ENCODE measurements at places on chromosomes 2 and 18.
A peak's percentile ranks its signal among the peaks of the same experiment; 100 is the strongest.

- DNase-seq = no peak
These were observed 70.2 kb downstream of the CDH19 start for GRCh38 chr18:66533693-66534092.

- DNase-seq = no peak
These were observed 3.0 kb upstream of the UGT1A9 start for GRCh38 chr2:233668605-233669260.

DNA sequence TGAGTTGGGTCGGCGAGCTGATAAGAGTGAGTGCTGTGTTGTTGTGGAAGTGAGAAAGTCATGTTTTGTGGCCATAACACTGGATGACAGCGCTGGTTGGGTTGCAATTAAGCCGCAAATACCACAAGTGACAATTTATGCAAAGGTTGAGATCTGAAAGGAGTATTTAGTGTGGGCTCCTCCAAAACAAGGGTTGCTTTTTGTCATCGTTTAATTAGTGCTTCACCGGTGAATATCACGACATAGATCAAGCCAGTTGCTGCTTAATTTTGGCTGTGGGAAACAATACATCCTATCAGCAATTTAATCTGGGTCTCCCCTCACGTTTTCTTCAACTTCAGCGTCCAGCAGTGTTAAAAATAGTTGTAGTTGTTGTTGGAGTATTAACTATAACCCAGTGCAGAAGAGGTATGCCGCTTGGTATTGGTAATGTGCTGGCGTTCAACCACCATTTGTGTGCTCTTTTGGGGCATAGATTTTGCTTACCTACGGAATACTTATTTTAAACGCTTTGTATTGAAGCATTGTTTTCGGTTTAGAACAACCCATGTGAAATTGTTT, 662 bp downstream of the ACVR2A start:
- peak; percentile 8 for DNase-seq

GRCh38 chr2:164335947-164336346, 285.3 kb downstream of the GRB14 start:
- no peak for DNase-seq

- no peak for DNase-seq
These were observed 9.6 kb downstream of the PTRHD1 start for GRCh38 chr2:24783641-24784040.

DNA sequence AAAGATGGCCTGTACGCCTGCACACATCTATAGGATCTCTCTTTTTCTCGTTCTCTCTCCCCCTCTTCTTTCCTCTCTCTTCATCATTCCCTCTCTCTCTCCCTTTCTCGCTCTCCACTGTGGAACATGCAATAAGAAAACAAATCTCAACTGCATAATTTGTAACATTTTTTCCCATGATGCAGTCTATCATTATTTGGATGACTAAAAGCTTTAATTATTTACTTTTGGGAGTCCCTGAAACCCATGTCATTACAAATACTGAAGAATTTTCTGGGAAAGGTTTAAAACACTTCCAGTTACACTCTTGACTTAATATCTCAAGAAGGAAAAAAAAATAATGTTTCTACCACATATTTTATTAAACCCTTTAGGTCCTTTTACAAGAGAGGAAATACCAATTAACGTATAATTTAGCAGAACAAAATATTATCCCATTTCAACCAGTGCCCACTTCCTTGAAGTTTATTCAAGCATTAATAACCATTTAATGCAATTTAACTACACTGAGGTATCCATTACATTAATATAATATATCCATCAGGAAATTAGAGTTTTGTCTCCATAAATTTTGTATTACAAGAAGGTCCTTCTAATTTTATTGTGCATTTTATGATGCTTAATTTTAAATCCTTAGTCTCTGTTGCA, 1615.2 kb upstream of the ACVR2A start:
- no peak for DNase-seq

DNA sequence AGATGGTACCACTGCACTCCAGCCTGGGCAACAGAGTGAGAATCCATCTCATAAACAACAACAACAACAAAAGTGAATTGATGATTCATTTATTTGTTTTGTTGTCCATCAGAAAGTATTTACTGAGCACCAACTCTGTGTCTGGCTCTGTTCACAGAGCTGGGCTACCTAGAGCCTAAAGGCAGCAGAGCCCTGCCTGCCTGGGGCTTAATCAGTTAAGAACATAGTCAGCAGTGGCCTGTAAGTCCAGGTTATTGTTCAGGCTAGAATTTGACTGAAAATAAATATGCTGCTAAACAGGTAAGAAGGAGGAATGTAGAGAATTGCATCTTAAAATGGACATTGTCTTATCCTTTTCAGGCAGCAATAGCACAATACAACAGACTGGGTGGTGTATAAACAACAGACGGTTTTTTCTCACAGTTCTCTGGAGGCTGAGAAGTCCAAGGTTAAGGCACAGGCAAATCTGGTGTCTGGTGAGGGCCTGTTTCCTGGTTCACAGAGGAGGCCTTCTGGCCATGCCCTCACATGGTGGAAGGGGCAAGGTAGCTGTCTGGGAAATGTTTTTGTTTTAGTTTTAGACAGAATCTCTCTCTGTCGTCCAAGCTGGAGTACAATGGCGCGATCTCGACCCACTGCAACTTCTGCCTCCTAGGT, 22.2 kb upstream of the ARL4C start:
- no peak for DNase-seq

DNA sequence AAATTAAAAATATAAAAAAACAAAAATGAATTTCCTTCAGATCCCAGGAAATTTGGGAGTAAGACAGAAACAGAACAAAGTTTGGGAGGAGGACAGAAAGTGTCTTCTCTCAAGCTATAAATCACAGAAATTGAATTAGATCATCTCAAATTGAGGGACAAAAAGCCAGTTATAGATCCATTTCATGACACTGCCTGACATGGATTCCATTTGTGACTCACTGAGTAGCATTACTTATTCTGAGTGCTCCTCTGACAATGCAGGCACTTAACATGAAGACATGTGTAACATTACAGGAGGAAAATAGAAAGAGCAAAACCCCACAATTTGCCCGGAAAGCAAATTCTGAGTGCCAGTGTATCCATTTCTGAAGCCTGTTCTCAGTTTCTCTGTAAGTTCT, 63.9 kb upstream of the CREB1 start:
- no peak for DNase-seq

DNA sequence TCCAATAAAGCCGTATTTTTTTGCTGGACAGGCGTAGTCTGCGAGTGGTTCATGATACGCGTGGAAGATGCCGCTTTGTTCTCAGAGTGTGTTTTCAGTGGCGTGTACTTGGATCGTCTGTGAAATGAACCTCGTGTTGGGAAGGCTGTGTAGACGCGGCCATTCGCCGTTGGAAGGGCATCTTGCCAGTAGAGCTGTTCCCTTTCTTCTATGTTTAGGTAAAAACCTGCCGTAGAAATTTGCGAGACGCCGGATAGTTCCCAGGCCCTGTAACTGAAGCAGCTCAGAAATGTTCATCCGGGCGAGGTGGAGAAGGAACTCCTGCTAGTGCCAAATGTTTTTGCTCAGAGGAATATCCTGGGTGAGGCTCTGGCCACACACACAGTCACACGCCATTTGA, 133.6 kb downstream of the NFATC1 start:
- DNase-seq = no peak

DNA sequence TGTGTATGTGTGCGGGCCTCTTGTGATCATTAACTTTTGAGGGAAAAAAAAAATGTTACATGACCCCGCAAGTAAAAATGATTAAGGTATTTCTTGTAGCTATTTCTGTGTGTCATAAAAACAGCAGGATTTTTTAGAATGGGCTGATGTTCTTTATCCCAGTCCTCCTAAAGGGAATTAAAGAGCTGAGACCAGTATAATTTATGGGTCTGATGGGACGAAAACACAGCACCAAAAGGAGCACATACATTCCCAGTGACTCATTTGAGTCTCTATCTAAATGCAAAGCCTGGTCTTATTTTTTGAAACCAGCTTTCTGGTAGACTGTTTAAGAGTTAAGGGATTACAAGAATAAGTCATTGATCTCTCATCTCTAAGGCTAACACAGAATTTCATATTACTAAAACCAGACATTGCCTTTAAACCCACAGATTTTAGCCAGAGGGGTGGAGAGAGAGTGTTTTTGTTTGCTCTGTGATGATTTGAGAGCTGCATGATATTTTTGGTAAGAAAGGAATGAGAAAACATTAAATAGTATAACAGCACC, 342.3 kb upstream of the EPHA4 start:
- no peak for DNase-seq

DNA sequence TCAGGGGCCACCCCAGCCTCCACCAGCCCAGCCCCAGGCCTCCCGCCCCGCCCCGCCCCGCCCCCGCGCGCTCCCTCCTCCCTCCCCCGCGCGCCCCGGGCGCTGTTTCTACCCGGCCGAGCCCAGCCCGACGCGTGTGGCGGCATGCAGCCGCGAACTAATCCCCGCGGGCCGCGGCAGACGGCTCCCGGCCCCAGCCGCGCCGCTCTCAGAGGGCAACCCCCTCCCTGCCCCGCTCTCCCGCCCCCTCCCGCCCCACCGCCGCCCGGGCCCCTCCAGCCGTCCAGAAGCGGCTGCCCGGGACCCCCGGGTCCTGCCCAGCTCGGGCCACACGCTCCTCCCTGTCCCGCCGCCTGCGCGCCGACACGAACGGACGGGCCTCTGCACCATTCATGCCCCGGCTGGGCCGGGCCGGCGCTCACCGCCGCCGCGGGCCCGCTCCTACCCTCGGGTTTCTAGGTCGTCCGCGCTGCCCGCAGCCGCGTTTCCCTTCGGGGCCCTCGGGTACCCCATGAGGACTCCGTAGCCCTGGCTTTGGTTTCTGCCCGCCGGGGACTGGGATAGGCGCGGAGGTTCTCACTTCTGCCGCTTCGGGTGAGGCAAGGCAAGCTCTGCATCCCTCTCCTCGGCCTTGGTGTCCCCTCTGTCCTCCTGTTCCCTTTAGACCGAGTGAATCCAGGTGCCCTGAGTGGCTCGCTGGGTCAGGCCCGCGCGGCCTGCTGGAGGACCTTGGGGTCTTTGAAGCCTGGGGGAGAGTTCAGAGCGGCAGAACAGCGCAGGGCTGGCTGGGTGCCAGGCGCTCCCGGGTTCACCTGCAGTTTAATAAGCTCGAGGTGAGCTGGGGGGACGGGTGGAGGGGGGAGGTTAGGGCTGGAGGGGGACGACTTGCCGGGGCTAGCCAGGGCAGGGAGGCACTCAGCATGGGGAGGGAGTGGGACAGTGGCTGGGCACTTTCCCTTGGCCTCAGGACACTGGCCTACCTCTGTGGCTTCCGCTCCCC, 3.1 kb downstream of the WNT10A start:
- DNase-seq = peak; percentile 50

DNA sequence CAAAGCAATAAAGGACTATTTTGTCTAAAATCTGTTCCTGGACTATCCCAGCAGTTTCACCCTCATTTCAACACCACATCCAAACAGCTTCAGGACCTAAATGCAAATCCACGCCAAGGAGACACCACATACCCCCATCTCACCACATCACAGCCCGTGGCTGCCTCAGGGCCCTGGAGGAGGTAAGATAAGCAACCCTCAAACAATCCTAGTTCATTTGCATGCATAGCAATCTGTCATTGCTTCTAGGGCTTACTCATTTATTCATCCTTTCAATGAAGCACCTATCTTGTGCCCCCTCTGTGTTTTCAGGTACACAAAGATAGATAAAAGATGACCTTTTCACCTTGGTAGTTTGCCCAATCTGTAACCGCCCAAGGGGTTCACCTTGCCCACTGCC, 86.5 kb downstream of the VSNL1 start:
- no peak for DNase-seq

GRCh38 chr2:227536445-227536844, 62.2 kb upstream of the SCYGR2 start:
- no peak for DNase-seq

- DNase-seq = peak; percentile 49
These were observed 119.3 kb upstream of the RBBP8 start for GRCh38 chr18:22813648-22814328.

DNA sequence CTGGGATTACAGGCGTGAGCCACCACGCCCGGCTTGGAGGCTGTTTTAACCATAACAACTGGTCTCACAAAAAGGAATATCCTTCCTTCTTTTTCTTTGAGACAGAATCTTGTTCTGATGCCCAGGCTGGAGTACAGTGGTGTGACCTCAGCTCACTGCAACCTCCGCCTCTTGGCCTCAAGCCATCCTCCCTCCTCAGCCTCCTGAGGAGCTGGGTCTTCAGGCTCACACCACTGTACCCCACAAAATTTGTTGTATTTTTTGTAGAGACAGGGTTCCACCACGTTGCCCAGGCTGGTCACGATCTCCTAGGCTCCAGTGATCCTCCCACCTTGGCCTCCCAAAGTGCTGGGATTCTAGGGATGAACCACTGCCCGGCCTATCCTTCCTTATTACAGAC, 21.7 kb downstream of the CTIF start:
- DNase-seq = no peak

GRCh38 chr2:167940346-167940725, 307.1 kb downstream of the STK39 start:
- DNase-seq = no peak

GRCh38 chr18:33472509-33472908, 32.0 kb upstream of the CCDC178 start:
- DNase-seq = no peak

DNA sequence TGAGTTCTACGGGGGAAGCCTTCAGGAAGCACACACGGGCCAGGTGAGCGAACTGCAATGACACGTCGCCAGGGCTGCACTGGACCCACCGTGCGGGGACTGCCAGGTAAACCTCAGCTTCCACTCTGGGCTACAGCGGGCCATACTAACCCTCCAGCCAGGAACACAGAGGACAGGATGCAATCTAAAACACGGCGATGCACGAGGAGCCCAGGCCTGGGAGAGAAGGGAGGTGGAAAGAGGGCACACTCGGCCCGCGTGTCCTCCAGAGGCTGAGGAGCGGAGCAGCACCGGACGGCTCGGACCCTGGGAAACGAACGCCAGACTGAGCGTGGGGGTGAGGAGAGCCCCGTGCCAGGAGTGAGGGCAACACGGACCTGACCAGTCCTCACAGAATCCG, 69.3 kb downstream of the HDAC4 start:
- DNase-seq = no peak

DNA sequence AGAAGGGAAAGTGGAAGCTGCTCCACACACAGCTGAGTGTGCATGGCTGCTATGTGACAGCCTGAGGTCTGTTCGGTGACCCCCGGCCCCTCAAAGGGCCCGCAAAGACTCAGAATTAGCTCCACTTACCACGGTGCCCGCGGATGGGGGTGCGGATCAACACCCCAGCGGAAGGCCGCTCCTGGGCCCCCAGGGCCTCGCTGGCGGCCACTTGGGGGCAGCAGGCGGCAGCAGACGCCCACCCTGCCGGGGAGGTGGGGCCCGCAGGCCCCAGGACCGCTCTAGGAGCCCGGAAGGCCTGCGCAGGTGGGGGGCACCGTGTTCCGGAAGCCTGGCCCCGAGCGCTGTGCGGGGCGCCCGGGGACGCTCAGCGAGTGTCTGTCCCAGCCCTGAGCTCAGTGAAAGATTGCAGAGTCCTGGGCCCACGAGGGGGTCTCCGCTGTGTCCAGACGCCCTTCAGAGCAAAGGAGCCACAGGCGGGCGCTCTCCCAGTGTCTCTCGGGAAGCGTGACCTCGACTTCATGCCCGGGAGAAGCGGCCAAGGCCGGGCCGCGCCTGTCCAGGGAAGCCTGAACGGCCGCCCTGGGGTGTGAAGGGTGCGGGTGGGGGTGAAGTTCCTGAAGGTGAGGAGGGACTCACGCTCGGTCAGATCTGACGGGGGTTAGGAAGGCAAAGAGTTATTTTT, 118.7 kb downstream of the VAPA start:
- DNase-seq = no peak

All from AG08395 (cell line).